ENCODE measurements at places on chromosomes 2 and 18.

DNA sequence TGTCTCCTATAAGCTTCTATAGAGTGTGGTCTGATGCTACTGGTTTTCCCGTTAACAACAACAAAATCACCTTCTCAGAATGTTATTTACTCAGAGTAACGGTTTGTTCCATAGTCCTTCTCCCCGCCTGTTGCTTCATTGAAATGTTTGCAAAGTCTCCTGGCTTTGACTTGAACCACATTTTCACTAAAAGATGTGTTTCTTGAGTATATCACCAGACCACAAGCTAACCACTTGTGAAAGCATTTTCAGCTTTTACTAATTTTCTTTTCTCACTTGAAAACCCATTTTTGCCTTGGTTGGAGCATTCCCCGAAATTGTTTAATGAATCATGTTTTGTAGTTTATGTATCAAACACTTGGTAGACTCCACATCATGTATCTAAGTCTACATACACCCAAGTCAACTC, 121.2 kb downstream of the DPP4 start:
- DNase-seq: no peak

DNA sequence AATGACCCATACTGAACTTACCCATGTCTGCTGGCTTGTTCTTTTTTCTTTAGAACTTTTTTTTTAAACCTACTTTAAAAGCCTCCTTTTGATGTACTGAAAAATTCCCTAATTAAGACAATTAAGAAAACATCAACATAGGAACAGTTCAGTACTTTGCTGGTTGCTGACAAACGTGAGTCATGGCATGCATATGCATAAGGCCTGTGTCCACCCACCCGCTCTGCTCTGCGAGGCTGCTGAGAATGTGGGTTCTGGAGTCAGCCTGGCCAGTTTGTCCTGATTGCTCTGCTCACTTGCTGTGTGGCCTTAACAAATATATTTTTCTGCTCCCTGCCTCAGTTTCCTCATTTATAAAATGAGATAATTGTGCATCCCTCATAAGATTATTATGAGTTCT, 27.3 kb downstream of the LAMA3 start:
- no peak for DNase-seq

GRCh38 chr2:15799432-15799827, 140.9 kb upstream of the MYCN start:
- DNase-seq: no peak

DNA sequence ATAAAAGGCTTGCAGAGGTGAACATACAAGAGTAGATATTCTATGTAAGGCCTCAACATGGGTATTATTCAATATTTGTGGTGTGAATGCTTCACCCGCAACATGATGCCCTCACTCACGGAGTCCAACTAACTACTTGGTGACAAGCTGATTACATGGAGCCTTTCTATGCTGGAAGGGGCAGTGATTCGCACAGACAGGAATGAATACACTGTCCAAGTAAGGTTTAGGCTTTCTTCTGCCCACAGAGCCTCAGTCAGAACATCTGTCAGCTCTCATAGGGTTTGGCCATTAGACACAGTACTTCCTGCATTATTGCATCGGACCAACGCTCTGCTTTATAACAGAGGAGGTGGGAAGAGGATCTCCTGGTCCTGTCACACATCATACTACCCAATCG, 80.3 kb upstream of the SLC35G4 start:
- no peak for DNase-seq

GRCh38 chr2:203328760-203329540, 756 bp downstream of the ABI2 start:
- DNase-seq: peak; percentile 32

DNA sequence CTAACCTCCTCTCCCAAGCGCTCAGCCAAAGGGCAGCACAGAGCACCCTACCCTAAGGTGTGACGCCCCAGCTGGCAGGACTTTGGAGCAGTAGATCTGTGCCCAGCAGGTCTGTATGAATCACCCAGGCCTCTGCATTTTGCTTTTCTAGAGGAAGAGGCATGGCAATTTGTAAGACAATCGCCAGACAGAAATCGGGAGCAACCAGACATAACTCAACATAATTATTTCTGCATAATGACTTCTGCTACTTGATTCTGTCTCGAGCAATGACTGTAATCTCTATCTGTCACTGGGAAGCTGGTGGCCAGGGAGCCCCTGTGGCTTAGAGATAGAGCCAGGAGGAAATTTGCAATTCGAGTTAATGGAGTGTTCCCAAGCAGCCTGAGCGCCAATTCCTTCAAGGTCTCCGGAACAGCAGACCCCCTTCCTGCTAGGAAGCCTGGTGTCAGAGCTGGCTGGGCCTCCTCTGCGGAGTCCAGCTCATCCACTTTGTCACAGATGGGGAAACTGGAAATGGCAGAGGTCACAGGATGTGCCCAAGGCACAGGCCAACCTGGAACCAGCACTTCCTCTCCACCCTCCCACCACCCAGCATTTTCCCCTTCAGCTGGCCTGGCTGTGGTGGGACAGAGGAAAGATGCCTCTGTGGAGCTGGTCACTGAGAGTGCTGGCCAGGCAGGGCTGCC, 55.0 kb downstream of the ODC1 start:
- no peak for DNase-seq

- DNase-seq: no peak
These were observed 445 bp downstream of the MLPH start for GRCh38 chr2:237487496-237487895.

- no peak for DNase-seq
These were observed 185.8 kb downstream of the FBXO15 start for GRCh38 chr18:73961804-73962203.

- DNase-seq: no peak
These were observed 15.2 kb downstream of the AFG3L2 start for GRCh38 chr18:12361770-12362378.

GRCh38 chr18:48168861-48169260, 238.4 kb upstream of the SMAD2 start:
- no peak for DNase-seq

DNA sequence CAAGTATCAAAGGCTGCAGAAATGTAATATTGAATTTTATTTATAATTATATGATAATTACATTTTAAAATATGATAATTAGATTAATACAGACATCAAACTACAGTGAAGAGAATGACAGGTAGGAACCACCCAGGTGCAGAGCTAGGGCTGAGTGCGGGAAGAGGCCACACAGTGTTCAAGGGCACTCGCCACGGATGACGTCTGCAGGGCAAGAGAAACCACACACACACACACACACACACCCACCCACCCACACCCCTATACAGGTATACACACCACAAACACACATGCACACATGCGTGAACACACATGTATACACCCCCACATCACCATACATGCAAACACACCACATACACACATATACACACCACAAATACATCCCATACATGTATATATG, 41.2 kb downstream of the MBP start:
- no peak for DNase-seq

DNA sequence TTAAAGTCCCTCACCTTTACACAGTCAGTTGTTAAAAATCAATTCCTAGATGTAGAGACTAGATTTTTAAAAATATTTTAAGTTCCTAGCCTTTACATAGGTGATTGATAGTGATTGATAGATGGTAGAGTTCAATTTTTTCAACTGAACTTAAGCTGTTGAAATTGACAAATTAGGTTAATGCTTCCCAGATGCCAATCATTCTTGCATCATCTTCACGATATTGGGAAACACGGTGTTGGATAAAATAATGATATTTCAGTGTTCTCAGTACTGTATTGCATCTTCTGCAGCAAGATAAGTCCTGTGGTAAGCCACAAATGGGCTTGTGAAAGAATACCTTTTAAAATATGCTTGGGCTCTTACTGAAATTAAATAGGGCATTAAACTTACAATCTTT, 667.6 kb downstream of the STK39 start:
- no peak for DNase-seq

DNA sequence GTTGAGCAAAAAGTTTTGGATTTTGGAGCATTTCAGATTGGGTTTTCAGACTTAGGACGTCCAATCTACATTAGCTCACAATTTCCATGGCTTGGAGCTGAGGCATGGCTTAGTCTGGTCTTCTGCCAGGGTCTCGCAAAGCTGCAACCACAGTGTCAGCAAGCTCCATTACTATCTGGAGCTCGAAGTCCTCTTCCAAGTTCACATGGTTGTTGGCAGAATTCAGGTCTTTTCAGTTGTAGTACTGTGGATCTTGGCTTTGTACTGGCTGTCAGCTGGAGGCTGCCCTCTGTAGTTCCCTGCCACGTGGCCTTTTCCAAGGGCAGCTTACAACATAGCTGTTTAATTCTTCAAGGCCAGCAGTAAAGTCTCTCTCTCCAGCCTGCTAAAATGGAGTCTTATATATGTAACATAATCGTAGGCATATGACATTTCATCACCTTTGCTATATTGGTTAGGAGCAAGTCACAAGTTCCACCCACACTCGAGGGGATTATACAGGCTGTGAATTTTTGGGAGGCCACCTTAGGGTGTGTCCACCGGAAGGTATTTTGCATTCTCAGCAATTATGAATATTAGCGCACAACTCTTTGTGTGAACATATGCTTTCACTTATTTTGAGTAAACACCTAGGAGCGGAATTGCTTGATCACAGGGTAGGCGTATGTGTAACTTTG, 41.5 kb upstream of the EPC2 start:
- no peak for DNase-seq

DNA sequence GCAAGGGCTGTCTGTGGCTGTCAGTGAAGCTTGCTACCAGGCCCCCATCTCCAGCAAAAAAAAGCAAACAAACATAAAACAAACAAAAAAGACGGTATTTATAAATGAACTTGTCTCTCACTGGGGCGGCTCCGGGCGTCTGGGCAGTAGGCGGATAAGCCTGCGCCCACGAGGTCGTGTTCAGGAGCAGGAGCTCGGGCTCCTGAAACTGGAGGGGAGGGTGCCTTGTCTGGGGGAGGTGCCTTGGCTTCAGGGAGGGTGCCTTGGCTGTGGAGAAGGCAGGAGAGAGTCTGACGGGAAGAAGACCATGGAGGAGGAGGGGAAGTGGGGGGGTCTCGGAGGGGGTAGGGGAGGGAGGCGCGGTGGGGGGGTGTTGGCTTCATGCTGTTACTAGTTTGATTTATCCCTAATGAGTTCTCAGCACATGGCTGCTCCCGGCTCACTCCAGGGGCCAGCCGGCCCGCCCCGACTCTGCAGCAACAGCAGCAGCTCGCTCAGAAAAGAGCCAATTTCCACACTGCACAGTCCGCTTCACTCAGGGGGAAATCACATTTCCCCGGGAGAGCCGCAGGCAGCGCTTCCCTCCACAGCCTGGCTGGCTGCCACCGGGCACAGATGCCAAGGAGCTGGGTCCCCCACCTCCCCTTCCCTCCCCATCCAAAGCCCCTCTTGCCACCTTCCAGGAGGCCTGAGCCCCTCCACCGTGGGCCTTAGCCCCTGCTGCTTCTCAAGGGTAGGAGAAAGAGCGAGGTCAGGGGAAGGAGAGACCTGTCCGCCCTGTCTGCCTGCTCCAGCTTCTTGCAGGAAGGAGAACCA, 38.7 kb downstream of the PSD4 start:
- DNase-seq: no peak

DNA sequence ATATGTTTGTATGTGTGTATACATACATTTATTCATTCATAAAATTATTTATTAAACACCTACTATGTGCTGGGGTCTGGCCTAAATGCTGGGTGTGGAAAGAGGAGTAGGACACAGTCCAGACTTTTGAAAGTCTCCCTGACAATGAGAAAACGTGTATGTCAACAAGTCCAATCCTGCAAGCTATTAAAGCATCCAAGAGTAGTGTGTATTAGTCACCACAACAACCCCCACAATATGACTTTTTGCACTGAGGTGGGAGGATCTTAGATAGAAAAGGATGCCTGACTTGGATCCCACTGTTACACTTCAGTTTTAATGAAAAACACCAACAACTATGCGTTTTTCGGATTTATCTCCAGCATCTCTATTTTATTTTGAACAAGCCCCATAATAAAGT, 446.4 kb downstream of the EPHA4 start:
- no peak for DNase-seq

- no peak for DNase-seq
These were observed 79.1 kb downstream of the TWIST2 start for GRCh38 chr2:238926761-238927611.

- DNase-seq: no peak
These were observed 101.8 kb downstream of the SH3BP4 start for GRCh38 chr2:235053651-235054050.

- DNase-seq: no peak
These were observed 74.2 kb upstream of the SERTAD2 start for GRCh38 chr2:64727843-64728463.

GRCh38 chr18:48127606-48128005, 197.1 kb upstream of the SMAD2 start:
- DNase-seq: no peak

- DNase-seq: no peak
These were observed 52.4 kb upstream of the TEX51 start for GRCh38 chr2:126846241-126846640.

DNA sequence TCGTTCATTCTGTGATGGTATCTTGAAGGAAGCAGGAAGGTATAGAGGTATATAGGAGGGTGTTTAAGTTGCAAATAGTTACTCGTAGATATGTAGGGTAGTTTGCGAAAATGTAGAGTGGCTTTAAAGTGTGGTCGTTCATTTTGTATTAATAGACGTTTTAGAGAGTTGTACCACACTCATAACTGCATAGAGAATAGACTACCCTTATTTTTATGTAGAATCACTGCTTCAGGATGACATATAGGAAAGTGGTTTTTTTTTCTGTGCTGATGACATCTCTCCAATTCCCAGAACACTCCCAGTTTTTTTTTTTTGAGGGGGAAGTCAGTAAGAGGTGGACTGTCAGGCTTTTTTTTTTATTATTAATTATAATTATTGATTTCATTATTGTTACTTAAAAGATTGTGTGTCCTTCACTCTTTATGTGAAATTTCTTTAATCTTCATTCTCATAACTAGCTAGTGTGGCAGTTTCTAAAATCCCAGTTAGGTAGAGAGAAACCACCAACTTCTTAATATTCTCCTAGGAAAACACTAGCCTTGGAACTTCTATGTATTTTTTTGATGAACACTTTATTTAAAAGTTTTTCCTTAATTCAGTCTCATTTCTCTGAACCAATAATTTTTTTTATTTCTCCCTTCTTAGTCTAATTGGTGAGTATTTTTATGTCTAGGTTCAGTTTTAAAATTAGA, 1.5 kb downstream of the ACTR3 start:
- no peak for DNase-seq
